ENCODE measurements at places on chromosomes 6 and 20.

DNA sequence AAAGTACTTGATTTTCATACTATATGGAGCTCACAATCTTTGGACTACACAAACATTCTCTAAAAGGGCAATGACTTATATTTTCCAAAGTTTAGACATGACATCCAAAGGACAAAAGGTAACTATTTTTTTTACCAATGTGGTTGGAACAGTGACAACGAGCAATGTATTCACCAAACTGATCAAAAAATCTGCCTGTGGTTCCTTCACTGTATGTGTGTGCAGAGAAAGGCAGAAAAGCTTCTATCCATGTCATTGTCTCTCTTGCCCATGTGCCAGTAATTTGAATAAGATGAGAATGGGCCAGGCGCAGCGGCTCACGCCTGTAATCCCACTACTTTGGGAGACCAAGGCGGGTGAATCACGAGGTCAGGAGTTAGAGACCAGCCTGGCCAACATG lies 25.5 kb downstream of the MCUR1 start:
- no peak for DNase-seq

- no peak for DNase-seq
Observed at GRCh38 chr20:965956-966355, 36.2 kb downstream of the RSPO4 start.

GRCh38 chr6:25002326-25003091 lies 66.7 kb upstream of the RIPOR2 start:
- DNase-seq = no peak

DNA sequence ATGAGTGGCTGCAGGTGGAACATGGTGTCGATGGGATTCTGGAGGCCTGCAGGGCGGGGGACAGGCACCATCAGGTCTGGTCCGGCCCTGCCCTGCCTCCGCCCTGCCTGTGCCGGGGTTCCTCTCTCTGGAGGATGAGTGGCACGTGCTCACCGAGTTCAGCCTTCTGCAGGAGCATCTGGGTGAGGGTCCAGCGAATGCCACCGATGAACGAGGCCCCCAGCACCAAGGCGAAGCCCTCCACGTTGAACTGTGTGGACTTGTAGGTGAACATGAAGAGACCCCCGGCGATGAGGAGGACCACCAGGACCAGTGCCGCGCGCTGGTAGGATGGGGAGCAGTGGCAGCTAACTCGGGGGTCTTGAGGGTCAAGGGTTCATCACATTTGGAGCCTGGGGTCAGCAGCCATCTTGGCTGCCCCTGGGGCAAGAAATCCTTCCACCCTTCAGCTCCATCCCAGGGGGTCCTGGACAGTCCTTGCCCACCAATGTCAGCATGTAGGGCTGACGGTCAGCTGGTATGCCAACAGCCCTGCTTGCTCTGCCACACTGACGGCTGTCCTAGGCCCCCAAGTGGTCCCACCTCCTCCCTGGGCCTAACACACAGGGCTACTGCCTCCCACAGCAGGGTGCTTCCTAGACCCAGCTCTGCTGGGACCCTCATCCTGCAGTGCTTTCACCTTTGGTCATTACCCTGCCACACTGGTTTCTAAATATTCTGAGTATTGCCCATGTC lies 46.8 kb upstream of the CDH22 start:
- no peak for DNase-seq

GRCh38 chr6:103122766-103123601 lies 1729.5 kb downstream of the GRIK2 start:
- DNase-seq = peak; percentile 56
